ENCODE measurements at places on chromosomes 4 and X.
A peak's percentile ranks its signal among the peaks of the same experiment; 100 is the strongest.

DNA sequence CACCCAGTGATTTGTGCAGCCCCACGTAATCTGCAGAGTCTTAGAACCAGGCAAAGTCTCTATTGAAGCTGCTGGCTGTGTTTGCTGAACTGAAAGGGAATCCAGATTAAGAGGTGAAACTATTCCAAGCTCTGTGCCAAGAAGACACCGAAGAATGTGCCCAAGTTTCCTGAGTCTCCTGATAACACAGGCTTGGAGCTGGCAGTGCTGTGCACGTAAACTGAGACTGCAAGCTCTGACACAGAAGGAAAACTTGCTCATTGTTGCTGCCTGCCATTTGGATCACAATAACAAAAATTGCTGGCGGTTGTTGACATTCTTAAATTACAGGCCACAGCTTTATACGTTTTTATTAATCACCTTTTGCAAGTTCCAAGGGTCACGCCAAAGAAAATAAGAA lies 60.2 kb upstream of the VCX3B start:
- no peak for DNase-seq

DNA sequence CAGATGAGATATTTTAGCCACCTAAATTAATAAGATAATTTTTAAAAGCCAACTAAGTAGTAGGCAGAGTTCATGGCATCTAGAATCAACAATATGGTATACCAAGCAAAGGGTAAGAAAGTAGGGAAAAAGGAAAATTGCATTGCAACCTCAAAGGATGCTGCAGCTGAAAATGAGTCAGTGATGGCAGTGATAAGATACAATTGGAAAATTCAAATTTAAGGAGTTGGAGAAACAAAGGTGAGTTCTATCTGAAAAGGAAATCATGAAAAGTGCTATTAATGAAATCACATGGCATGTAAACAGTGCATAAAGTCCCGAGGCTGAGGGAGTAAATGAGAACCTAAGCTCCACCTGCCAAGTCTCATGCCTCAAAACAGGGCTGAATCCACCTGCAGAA lies 33.9 kb downstream of the SHROOM4 start:
- DNase-seq: no peak

GRCh38 chr4:147916351-147916750 lies 184.5 kb downstream of the ARHGAP10 start:
- DNase-seq: no peak

DNA sequence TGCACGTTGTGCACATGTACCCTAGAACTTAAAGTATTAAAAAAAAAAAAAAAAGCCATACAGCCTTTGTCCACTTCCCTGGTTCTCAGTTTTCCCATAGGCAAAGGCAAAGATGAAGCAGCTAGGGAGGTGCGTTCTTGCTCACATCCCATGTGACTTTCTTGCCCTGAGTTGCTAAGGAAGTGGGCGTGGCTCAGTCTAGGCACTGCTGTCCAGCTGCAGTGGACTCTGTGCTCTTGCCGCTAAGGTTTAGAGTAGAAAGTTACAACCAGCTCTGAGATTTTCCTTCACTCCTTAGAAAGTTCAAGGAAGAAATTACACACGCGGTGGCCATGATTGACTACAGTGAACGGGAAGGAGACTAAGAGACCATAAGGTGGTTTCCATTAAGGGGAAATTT lies 144.7 kb downstream of the NAA11 start:
- DNase-seq: no peak

DNA sequence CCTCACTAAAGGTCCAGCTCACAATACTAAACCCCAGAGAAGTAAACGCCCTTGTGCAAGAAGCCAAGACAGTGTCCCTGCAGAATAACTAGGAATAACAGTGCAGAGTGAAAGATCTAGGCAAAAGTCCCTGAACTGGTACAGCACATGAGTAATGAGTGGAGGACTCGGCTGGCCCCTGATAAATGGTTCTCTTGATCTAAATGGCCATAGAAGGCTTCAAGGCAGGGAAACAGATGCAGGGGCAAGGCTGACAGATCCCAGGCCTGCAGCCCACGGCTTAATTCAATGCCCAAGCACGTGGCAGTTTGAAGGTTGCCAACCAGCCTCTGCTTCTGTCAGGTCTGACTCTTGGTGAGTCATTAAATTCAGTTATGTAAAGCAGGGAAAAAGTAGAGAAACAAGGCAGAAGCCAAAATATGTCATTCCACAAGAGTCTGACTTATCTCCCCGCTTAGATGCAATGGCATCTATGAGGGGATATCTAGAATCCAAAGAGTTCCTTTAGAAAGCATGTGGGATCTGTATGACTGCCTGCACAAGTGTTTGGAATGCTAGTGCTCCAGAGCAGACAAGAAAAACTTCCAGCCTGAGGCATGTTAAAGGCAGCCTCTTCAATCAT lies 121.3 kb downstream of the PRDM5 start:
- DNase-seq: peak; percentile 34

GRCh38 chr4:145912376-145912775 lies 26.2 kb downstream of the ZNF827 start:
- DNase-seq: peak; percentile 20

- DNase-seq: no peak
Measured at GRCh38 chrX:17024886-17025285, 78.4 kb downstream of the REPS2 start.

DNA sequence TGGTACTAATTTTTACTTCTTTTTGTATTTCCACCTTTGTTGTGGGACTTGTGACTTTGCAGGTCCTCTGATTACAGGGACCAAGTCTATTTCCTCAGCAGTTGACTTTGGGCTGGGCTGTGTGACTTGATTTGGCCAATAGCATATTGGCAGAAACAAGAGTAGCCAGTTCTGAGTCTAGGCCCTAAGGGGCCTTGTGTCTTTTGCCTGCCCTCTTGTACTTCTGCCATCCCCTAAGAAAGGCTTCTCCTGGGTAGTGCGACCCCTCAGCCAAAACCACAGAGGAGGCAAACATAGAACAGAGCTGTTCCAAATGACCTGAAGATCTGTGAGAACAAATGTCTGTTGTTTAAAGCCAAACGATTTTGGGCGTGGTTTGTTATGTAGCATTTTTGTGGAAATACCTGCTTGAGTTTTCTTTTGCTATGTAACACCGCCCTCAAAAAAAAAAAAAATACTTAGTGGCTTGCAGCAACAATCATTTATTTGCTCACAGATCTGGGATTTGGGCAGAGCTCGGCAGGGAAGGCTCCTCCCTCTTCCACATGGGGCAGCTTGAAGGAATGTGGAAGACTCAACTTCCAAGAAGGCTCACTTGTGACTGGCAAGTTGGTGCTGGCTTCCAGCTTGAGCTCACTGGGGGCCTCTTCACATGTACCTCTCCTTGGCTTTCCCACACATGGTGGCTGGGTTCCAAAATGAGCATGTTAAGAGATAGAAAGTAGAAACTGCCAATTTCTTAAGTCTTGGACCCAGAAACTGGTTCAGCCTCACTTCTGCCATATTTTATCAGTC lies 423.0 kb upstream of the CNKSR2 start:
- no peak for DNase-seq

DNA sequence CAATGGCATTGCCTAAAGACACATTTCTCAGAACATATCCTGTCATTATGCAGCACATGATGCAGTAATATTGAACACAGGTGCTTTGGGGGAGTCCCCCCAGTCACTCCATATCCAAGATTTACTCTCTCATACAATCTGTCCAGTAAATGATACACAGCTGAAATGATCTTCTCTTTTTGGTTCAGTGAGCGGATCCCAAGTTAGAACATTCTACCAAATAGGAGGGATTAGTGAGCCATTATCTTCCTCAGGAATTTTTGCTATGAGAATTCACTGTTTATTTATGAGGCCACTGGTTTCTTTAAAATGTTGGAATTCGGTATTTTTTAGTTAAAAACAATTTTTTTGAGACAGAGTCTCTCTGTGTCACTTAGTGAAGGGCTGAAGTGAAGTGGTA lies 96.5 kb downstream of the TRAPPC11 start:
- DNase-seq: no peak

DNA sequence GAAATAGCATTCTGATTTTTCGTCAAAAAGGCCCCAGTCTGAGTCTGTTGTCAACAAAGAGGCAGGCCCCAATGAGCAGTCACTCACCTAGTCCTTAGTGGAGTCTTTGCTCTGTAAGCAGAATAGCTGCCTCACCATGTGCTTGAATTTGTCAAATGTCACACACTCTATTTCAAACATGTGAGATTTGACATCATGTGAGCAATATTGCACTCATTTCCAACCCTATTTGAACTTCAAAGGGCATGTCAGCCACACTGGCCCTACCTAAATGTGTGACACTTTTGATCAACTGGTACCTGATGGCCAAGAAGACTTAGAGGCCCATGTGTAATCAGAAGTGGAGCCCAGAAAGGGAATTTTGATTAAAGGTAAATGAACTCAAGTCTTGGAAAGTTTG lies 59.4 kb upstream of the PLAC1 start:
- DNase-seq: no peak

- no peak for DNase-seq
Measured at GRCh38 chr4:73821325-73821724, 15.2 kb upstream of the CXCL6 start.

DNA sequence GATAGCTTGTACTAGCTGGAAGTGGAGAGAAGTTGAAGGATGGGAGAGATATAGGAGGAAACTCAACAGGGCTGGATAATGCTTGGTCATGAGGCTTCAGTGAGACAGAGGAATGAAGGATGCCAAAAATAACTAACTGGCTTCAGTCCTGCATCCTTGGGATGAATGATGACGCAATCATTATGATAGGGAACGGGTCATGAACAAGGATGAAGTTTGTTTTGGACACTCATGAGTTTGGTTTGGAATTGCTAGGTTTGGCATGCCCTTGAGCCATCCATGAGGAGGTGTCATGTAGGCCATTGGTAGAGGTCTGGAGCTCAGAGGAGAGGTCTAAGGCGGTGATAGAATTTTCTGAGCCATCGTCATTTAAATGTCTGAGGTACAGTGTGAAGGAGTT lies 160.0 kb upstream of the NHS start:
- no peak for DNase-seq

DNA sequence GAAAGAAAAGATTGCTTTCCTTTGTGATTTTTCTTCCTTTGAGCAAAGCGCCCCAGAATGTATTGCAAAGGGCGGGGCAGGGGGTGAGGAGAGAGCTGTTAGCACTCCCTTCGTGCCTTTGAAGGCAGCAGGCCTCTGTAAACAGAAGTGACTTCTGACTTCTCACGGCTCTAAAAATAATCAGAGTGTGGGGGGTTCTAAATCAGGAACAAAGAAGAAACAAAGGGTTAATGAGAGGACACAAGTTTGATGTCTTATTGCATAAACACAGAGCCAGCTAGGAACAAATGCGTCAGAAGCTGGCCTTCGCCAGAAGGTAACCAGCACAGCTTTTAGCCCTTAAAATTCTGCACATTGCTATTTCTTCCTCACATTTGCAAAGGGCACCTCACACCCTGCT lies 626.2 kb downstream of the MID1IP1 start:
- peak; percentile 74 for DNase-seq

GRCh38 chr4:122819708-122820449 lies 6.8 kb upstream of the FGF2 start:
- peak; percentile 43 for DNase-seq

DNA sequence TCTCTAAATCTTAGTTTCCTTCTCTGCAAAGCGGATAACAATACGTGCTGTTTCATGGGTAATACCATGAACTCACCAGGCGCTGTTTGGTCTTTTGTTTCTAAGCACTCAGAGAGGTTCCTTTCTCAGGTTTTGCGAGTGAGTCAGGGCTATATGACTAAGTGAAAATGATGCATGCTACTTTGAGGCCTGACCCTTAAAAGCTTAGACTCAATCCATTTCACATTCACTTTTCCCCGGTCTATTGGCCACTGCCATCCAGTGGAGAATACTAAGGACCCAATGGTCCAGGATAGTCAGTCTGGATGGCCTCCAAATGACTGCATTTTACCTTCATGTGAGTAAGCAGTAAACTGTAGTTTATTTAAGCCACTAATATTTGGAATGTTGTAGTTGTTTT lies 400.8 kb upstream of the SLIT2 start:
- peak; percentile 59 for DNase-seq

GRCh38 chrX:49133759-49134158 lies 10.2 kb upstream of the GPKOW start:
- no peak for DNase-seq

DNA sequence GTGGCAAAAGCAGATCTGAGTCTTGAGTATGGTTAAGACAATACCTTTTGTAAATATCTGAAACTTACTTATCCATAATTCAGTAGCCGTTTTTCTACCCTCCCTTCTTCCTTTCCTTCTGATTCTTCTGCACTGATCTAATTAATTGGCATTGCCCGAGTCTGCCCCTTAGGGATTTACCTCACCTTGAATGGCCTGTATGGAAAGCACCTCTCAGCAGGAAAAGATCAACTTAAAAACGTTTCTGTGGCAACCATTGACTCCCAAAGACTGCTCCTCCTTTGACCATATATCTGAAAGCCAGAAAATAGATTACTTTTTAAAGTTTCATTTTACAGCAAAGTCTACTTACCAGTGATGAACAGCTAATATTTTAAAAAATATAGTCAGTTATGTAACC lies 496.5 kb upstream of the LCORL start:
- DNase-seq: no peak

DNA sequence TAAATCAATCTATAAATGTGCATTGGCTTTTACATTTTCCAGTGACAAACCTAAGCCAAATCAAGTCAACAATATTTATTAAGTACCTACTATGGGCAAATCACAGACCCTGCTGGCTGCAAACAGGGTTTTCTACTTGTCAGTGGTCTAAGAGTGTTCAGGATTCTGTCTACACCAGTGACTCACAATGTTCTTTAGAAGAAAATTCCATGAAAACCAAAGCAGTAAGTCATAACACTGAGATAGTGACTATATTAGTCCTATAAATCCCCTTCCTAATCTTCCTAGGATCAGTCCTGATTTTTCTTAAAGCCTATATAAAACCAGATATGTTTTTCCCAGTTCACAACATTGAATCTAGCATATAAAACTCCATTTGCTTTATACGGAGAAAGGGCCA lies 69.7 kb downstream of the PPP3CA start:
- peak; percentile 80 for DNase-seq

DNA sequence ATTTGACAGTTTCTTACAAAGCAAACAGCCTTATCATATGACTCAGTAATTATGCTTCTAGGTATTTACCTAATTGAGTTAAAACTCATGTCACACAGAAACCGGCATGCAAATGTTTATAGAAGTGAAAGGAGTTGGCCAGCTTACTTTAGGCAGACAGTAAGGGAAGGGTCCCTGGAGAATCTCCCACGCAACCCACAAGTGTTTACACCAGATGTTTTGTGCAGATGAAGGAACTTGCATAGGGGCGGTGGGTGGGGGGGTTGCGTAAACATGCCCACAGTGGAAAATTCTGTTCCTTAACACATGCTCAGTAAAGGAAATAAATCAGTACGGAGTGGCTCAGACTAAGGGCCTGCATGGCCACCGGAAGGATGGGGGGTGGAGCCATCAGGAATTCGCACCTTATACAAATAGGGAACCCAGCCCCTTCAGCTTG lies 330.5 kb upstream of the AADAT start:
- DNase-seq: peak; percentile 94

Data from mesenchymal stem cell (in vitro differentiated cells and primary cell).